Sciatic nerve (tissue), 2 donors: ENCODE measurements at places on chromosomes 6 and 20.

DNA sequence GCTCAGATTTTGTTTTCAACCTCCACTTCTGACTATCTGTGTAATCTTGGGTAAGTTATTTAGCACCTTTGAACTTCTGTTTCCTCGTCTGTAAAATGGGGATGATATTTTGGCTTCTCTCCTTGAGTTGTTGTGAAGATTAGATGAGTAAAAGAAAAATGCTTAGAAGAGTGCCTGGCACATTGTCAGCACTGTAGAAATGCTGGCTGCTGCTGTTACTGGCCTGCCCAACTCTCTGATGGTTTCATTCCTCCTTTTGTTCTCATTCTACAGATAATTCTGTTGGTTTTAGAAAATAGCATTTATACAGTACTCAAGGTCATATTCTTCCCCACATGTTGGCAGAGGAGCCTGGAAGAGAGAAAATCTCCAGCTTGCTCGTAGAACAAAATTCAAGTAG is 547.2 kb upstream of the JAG1 start:
- DNase-seq, result no peak

- no peak for DNase-seq
Observed at GRCh38 chr6:153032255-153032882, 29.9 kb upstream of the MTRF1L start.

DNA sequence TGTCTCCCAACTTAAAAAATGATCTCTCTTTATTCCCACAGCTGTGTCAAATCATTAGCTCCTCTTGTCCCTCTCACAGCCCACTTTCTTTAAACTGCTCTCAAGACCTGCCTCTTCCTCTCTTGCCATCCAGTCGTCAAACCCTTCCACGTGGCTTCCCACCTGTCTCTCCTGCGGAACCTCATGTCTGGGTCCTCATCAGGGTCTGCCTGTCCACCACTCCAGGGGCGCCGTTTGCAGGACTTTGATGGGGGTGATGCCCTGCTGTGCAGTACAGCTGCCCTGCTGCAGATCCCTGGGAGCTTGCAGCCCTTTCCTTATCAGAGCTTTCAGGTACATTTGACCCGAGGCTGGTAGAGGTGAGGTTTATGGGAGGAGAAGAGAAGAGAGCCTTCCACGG is 114.8 kb downstream of the DHX35 start:
- DNase-seq, result no peak

DNA sequence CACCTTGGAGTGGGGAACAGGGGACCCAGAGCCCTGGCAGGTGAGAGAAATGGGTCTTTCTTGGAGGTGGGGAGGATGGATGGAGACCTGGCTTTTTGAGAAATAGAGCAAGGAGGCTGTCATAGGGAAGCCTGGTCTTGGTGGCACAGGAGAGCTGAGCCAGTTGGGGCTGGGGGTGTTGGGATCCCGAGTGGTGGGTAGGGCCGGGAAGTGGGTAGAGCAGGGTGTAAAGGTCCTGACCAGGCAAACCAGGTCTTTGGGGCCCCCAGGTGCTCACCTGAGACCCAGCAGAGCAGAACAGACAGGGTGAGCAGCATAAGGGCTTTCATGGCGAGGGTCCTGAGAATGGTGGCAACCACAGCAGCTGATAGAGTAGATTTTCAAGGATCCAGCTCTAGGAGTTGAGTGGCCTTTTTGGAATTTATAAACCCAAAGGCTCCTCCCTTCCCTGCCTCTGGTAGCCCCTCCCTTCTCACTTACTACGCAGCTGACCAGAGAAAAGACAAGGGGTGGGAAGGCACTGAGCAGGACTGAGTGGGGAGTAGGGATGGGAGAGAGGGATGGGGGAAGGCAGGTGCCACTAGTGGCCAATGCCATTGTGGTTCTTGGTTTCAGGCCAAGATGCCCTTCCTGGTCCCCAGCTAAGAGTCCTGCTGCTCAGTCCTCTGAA is at the start of gene LY6G6C:
TSS of gene LY6G6C (minus strand) at position 396 of the 670 bp plus-strand sequence. CDS start at position 329, 67 bp downstream.
- DNase-seq, result no peak

- DNase-seq, result no peak
Observed at GRCh38 chr20:13037727-13038126, 29.0 kb downstream of the SPTLC3 start.

DNA sequence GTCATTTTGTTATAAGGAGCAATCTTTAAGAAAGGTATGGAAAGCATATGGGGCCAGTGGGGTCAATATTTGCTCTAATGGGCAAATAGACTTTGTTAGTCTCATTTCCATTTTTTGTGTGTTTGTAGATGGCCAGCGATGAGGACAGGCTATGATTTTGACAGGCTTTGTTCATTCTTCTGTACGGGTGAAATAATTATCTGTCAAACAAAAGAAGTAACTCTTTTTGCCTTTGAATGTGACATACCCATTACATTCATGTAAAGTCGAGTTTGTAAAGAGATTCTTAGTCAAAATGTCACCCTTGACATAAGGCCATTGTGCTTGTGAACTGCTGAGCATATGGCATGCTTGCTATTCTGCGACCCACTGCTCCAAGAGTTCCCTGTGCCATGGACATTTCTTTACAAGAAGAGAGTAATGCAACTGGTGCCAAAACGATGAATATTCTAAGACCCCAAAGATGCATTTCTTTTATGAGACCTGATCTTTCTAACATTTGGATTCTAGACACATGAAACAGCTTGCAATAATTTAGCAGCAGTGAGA is 38.2 kb upstream of the JAG1 start:
- DNase-seq, result no peak

- no peak for DNase-seq
Observed at GRCh38 chr6:145829950-145830349, 15.4 kb upstream of the FBXO30 start.

DNA sequence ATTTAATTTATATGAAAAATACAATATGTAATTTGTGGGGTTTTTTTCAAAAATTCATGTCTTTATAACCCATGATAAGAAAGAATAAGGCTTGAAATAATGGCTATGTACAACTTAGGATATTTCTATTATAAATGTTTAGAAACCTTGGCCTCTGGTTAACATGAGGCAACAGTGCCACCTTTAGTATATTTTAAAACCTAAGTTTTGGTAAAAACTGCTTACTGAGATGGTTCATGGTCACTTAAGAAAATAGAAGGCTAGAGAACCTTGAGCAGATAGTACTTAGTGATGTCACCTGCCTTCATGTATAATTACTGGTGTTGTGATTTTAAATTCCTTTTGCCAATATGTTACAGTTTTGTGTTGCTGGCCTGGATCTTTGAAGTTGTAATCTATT is 176.4 kb downstream of the ADGB start:
- DNase-seq, result no peak

GRCh38 chr6:30409184-30409583 is 64.2 kb downstream of the RPP21 start:
- DNase-seq, result no peak

GRCh38 chr6:41729624-41730023 is 5.8 kb downstream of the TFEB start:
- no peak for DNase-seq

GRCh38 chr6:71967436-71967835 is 81.1 kb downstream of the RIMS1 start:
- no peak for DNase-seq

DNA sequence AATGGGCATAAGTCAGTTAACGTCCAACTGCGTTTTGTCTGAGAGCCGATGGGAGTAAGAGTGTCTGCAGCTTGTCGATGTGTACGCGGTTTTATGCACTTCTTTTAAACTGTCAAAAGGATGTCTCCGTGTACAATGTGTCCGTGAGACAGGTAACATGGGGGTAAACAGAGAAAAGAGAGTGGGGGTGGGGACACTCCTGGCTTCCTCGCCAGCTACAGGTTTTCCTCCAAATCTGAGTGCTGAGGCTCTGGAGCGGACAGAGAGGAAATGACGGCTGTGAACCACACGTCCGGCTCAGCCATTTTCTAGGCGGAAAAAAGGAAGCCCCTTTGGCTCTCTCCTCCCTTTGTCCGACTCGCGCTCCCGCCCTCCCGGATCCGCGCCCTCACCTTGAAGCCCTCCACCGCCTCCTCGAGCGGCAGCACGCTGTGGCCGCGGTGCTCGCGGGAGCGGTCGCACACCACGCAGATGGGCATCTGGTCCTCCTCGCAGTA is 916 bp downstream of the TRIM27 start:
- peak; percentile 65 for DNase-seq

- no peak for DNase-seq
Observed at GRCh38 chr6:9481292-9482029, 933.4 kb downstream of the TFAP2A start.

- DNase-seq, result no peak
Observed at GRCh38 chr6:53059648-53060589, 5.3 kb upstream of the FBXO9 start.

DNA sequence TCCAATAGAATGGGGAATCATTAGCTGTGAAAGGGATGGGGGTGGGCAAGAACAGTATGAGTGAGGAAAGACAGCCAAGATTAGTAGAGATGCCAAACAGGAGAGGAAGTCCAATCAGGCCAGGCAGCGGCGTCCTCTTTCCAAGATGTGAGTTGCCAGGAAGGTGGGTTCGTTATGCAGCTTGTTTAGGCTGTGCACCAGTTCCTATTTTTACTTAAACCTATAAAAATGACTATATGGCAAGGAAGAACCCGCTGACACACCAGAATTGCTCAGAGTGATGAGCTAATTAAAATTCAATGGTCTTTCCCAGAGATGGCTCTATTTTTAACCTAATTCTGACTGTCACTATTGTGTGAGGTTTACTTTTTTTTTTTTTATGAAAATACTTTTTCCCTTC is 88.2 kb downstream of the SLC22A23 start:
- no peak for DNase-seq

GRCh38 chr6:9224539-9224938 is 789.2 kb upstream of the SLC35B3 start:
- DNase-seq, result no peak

- no peak for DNase-seq
Observed at GRCh38 chr20:3235666-3236324, 3.2 kb downstream of the SLC4A11 start.

DNA sequence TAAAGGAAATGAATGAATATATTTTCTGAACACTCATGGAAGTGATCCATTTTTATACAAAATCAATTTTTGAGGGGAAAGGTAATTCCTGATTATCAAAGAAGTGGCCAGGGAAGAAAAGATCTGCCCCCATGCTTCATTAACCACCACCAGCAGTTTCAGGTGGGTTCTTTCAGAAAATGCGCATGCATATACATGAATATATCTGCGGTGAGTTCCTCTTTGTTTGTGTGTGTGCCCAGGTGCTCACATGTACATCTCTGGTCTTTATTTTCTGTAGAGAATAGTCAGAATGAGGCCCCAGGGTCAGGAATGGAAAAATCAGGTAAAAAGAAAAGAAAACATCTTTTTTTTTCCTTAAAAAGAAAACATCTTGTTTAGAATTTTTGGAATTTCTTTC is 88.4 kb downstream of the SGK1 start:
- no peak for DNase-seq

GRCh38 chr6:128491100-128491581 is 29.3 kb downstream of the PTPRK start:
- no peak for DNase-seq

DNA sequence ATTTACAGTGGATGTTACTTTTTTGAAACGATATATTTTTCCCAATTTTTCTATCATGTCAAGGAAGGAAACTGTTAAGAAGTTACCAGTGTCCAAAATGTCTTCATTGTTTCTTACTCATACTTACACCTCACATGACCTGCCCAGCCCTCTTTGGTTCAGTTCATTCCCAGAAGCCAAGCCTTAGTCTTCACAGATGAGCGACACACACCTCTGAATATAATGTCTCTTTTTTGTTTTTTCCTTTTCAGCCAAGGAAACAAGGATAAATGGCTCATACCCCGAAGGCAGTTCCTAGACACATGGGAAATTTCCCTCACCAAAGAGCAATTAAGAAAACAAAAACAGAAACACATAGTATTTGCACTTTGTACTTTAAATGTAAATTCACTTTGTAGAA is 225.2 kb downstream of the SMOC2 start:
- DNase-seq, result no peak

DNA sequence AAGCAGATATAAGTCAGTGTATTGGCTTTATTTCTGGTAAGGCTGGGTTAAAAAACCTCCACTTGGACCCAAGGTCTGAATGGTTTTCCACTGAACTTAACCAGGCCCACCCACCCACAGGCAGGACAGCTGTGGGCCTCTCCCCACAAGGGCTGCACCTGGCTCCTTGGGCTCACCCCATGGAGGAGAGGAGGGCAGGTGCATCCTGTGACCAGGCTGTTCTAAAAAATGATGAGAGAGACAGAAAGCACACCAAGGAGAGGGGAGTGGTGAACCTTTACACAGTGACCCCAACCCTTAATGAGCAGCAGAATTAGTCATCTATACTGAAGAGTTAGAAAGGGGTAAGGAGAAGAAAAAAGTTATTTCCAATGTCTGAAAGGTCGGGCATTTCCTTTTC is 34.5 kb upstream of the DUSP22 start:
- DNase-seq, result no peak

- DNase-seq, result no peak
Observed at GRCh38 chr6:2916158-2916925, 13.2 kb upstream of the SERPINB9 start.

- peak; percentile 65 for DNase-seq
Observed at GRCh38 chr6:7073821-7074525, 33.8 kb upstream of the RREB1 start.

- DNase-seq, result no peak
Observed at GRCh38 chr20:2874456-2874855, 1.2 kb downstream of the PTPRA start.

DNA sequence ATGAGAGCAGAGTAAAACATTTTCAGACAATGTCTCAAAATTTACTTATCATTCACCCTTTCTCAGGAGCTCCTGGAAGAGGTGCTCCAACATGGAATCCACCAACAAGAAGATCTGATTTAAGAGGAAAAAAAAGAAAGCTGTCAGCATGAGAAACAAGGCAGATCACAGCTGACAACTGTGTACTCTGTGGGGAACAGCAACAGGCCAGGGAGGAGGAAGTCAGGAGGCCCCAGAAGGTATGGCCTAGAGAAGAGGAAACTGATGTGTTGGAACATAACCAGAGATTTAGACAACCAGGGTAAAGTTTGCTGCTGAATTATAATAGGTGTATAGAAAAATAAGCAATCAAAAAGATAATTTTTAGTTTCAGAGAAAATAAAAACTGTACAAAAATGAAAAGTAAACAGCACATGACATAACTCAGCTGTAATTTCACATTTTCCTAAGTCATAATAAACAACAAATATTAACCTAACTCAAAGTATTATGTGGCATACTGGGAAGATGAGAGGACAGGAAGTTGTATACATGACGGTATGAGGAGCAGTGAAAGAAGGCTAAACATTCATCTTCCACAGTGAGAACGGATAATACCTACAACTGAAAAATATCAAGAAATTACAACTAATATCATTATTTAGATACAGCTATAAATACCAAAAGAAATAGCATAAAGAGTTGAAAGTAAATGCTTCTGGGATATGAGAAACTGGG is 113.6 kb upstream of the EMILIN3 start:
- no peak for DNase-seq

GRCh38 chr20:8033151-8033841 is 13.7 kb upstream of the TMX4 start:
- no peak for DNase-seq

- no peak for DNase-seq
Observed at GRCh38 chr6:32622545-32623401, 14.4 kb upstream of the HLA-DQA1 start.

- DNase-seq, result no peak
Observed at GRCh38 chr6:17666646-17667045, 40.1 kb downstream of the NUP153 start.
